ENCODE measurements at places on chromosomes 4 and X.
A peak's percentile ranks its signal among the peaks of the same experiment; 100 is the strongest.

- DNase-seq = no peak
These were observed 21.4 kb upstream of the CLGN start for GRCh38 chr4:140448830-140449229.

GRCh38 chr4:25190407-25190806, 30.2 kb upstream of the SEPSECS start:
- DNase-seq = no peak

- peak; percentile 43 for DNase-seq
These were observed 856.6 kb downstream of the CENPC start for GRCh38 chr4:66688674-66689073.

GRCh38 chr4:89894649-89895550, at the start of gene MMRN1:
MMRN1 (plus strand) TSS chr4:89894854; CDS start chr4:89894972, 118 bp downstream.
- DNase-seq = no peak

DNA sequence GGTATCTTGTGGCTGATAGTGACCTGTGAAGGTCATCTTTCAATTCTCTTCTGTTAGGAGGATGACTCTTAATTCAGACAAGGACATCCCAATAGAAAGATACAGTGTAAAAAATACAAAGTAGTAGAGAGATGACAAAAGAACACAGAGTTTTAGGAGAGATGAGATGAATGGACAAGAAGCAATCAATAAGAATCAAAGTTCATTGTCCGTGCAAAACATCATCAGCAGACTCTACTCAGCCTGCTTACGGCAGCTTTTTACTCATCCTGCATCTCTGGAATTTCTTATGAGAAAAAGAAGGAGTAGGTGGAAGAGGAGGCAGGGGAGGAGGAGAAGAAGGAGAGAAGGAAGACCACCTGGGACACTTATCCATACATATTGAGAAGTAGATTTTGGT, 2131.7 kb downstream of the ARAP2 start:
- DNase-seq = no peak

- no peak for DNase-seq
These were observed 158.1 kb downstream of the ATP10D start for GRCh38 chr4:47642985-47643760.

GRCh38 chr4:40489961-40490360, 139.7 kb downstream of the RBM47 start:
- DNase-seq = no peak

- DNase-seq = no peak
These were observed 14.6 kb upstream of the MPP1 start for GRCh38 chrX:154819771-154820341.

GRCh38 chr4:16760617-16761363, 137.7 kb downstream of the LDB2 start:
- no peak for DNase-seq

DNA sequence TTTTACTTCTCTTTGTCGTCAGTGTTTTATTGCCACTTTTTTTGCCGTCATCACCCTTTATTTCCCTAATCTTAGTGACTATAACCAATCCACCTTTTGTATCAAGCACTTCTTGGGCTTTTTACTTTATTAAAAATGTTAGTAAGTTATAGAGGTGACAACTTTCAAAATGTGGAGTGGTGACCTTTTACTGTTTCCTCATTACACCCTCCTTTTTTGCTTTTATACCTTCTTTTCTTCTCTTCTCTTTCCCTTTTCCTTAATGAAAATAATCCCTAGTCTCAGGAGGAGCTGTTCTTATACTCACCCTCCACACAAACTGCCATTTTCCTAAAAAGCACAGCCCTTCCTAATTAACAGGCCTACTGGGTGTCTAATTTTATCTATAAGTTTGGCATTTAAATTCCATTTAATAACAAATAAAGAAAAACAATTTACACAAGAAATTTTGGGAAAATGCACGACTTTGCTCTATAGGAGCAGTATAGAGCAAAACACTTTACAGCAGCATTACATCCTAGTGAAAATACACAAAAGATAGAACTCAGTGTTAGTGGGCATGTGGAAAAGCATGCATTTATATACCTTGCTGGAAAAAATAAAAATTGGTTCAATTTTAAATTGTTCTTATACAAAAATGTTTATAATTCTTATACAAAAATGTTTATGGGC, 27.3 kb downstream of the BBS12 start:
- peak; percentile 47 for DNase-seq

GRCh38 chr4:128571747-128572146, 237.8 kb upstream of the JADE1 start:
- DNase-seq = peak; percentile 90

GRCh38 chr4:81204571-81204970, 10.5 kb downstream of the PRKG2 start:
- no peak for DNase-seq

GRCh38 chr4:184681916-184682315, 32.4 kb downstream of the PRIMPOL start:
- DNase-seq = no peak

- DNase-seq = no peak
These were observed 12.9 kb upstream of the PAK3 start for GRCh38 chrX:111083081-111083480.

DNA sequence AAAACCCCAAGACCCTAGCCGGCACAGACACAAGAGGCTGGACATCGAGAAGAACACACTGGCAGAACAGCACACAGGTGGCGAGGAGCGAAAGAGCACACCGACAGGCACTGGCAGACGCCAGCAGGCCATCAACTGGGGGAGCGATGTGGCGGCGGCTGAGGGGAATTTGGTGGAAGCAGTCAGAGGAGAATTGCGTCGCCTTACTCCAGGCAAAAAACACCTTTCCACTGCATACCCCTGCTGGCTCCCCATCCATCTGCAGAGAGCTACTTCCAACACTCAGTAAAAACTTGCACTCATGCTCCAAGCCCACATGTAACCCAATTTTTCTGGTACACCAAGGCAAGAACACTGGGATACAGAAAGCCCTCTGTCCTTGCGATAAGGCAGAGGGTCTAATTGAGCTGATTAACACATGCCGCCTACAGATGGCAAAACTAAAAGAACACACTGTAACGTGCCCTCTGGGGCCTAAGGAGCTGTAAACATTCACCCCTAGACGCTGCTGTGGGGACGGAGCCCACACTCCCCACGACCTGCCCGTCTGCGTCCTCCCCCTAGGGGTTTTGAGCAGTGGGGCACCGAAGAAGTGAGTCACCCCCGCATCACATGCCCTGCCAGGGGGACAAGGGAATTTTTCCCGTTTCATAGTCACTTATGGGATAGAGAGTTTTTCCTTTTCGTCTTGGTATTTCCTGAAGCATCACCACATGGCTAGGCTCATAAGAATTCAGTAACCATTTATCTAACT, 262.3 kb downstream of the KCTD8 start:
- DNase-seq = no peak

- peak; percentile 25 for DNase-seq
These were observed 41.8 kb downstream of the INTS12 start for GRCh38 chr4:105666693-105667092.

DNA sequence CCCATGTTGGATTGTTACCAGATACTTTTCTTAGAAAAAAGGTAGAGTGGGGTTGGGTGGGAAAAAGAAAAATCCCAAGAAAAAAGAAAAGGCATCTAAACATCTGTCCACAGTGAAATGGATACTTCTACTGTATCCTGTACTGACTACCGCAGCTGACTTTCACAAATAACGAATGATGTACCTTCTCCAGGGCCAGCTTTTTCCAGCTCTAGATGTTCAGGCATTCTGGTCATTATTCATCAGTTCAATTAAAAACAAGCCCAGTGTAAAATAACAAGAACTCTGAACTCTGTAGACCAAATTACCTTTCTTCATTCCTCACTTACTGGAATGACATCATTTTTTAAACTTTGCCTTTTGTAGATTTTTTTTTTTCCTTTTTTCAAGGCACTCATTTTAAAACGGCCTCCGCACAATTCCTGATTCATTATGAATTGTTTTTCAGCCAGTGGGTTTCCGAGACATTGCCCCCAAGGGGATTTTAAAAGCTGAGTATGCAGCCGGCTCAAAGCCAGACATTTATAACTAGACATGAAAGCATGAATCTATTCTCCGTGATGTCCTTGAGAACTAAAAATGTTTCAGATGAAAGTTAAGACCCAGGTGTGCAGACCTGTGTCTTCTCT, 113.5 kb downstream of the PRKX start:
- DNase-seq = no peak

- no peak for DNase-seq
These were observed 4.1 kb downstream of the SLC39A8 start for GRCh38 chr4:102341201-102341600.

All from ACHN (cell line).